ENCODE measurements at places on chromosomes 2 and 18.

- DNase-seq = peak; percentile 76
Observed at GRCh38 chr2:120174963-120175581, 48.1 kb downstream of the TMEM185B start.

GRCh38 chr18:23609390-23610023, 23.2 kb upstream of the NPC1 start:
- DNase-seq = no peak

GRCh38 chr2:189421644-189422043, 19.6 kb upstream of the WDR75 start:
- DNase-seq = no peak

DNA sequence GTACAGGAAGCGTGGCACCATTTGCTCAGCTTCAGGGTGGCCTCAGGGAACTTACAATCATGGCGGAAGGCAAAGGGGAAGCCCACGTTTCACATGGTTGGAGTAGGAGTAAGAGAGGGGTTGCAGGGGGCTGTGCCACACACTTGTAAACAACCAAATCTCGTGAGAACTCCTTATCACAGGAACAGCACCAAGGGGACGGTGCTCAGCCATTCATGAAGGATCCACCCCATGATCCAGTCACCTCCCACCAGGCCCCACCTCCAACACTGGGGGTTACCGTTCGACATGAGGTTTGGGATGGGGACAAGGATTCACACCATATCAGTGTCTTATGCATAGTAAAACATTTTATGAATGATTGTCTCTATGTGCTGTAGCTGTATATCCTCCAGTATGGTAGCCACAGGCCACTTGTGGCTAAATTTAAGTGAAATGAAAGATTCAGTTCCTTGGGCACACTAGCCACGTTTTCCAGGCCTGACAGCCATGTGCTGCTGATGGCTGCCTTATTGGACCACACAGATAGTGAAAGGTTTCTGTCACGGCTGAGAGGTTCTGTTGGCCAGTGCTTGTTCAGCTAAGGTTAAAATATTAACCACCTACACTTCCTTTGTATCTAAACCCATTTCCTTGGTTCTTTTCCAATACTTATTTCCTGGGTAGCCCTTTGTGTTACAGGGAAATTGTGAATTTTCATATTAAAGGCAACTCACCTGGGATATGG, 77.3 kb downstream of the AGAP1 start:
- no peak for DNase-seq

- DNase-seq = peak; percentile 77
Observed at GRCh38 chr2:64327510-64328414, 126.2 kb upstream of the LGALSL start.

GRCh38 chr2:142954493-142954892, 77.0 kb downstream of the KYNU start:
- no peak for DNase-seq

GRCh38 chr2:102116630-102117471, 25.7 kb upstream of the IL1R1 start:
- no peak for DNase-seq

DNA sequence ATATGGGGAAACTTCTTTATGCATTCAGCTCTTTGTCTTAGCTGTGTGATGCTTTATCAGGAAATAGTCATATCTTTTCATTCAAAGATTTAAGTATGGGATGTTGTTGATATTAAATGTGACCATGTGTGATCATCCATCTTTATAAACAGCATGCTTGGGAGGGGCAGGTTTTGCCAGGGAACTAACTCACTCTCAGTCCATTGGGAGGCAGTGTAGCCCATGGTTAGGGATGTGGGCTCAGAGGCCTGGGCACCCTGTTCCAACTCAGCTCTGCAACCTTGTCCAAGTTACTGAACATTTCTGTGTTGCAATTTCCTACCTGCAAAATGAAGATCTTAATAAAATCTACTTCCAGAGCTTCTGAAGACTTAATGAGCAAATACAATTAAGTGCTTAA, 92.0 kb upstream of the BCL2L11 start:
- DNase-seq = no peak

- DNase-seq = no peak
Observed at GRCh38 chr2:24272907-24273306, 87.4 kb downstream of the ITSN2 start.

DNA sequence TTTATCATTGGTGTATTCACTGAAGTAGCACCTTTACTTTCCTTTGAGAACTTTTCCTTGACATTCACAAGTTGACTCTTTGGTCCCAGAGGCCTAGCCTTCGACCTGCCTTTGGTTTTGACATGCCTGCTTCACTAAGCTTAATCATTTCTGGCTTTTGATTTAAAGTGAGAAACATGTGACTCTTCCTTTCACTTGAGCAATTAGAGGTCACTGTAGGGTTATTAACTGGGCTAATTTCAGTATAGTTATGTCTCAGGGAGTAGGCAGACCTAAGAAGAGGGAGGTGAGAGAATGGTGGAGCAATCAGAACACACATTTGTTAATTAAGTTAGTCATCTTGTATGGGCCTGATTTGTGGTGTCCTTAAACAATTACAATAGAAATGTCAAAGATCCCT, 1040.7 kb upstream of the SLC39A10 start:
- no peak for DNase-seq

- no peak for DNase-seq
Observed at GRCh38 chr2:27256855-27257454, 5.9 kb downstream of the SLC30A3 start.

DNA sequence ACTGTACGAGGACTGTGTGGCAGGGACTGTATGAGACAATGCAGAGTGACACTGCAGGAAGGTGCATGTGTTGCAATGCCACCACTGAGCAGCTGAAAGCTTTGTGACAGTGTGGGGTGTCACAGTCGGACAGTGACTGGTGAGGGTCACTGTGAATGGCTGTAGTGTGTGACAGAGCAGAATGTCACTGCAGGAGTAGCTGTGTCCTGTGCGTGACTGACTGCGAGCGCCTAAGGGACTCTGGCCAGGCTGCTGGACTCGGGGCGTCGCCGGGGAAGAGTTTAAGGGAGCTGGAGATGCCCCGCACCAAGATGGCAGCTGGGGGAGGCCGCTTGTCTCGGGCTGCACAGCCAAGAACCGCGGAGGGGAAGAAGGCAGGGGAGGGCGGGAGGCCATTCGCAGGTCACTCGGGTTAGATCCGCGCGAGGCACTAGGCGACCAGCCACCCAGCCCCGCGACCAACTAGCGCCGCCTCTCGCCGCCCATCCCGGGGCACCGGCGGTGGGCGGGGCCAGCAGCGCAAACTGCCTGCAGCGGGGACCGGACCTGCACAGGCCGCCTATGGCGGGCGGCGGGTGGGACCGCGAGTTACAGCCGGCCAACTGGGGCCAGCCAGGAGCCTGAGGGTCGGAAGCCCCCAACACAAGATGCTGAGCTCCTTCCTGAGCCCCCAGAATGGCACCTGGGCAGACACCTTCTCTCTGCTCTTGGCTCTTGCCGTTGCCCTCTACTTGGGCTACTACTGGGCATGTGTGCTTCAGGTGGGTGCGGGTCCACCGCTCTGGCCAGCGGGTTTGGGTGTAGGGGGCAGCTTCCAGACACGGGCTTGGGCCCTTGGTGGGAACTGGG, at the start of gene ABHD1:
Gene ABHD1 (plus strand): TSS at position 514 of the 849 bp plus-strand sequence. CDS start 134 bp downstream, at position 648.
- DNase-seq = peak; percentile 72

GRCh38 chr2:235267251-235267650, 226.6 kb upstream of the AGAP1 start:
- no peak for DNase-seq

- no peak for DNase-seq
Observed at GRCh38 chr2:69065735-69066336, 52.9 kb downstream of the ANTXR1 start.

DNA sequence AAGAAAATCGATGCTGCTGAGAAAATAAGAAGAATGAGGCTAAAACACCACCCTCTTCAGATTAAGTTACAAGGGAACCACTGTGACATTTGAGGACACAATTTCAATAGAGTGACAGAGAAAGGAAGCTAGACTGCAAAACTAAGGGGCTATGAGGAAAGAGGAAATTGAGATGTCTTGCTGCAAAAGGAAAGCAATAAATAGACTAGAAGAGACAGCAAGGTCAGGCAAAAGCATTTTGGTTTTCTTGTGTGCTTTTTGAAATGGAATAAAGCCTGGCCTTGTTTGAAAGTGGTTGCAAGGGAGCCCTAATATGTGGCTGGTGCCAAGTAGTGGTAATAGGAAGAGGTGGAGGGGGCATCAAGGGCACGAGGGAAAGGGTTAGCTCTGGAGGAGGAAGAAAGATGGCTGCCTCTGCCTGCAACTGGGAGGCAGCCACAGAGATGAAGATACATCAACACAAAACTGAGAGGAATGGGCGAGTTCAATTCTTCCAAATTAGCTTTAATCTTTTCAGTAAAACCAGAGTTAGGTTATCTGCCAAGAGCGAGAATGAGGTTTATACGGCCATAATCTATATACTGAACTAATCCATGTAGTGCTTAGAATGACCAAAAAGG, 1.2 kb upstream of the MRO start:
- DNase-seq = peak; percentile 21

GRCh38 chr2:42030200-42030759, 17.5 kb upstream of the PKDCC start:
- no peak for DNase-seq

DNA sequence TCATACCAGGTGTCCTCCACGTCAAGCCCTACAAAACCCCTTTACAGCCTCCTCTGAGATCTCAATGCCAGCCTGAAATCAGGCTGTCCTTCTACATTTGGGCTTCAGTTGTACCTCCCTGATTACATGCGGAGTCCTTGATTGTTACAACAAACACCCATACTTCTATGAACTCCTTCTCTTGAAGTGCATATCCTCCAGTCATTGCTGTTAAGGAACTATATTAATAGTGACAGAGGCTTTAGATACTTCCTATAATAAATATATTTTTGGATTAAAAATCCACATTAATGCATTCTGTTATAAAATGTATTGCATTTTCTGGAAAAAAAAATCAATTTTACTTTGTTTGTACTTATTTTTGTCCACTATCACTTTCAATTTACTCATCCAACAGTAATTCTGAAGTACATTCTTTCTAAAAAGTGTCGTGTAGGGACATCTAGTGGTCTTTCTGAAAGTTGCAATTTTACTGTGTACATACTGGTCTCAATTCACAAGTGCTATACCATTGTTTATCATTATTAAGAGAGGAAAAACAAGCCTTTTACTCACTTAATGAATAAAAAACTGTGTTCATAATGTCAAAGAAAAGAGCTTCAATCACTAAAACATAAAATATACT, 316.4 kb downstream of the DSEL start:
- peak; percentile 83 for DNase-seq

DNA sequence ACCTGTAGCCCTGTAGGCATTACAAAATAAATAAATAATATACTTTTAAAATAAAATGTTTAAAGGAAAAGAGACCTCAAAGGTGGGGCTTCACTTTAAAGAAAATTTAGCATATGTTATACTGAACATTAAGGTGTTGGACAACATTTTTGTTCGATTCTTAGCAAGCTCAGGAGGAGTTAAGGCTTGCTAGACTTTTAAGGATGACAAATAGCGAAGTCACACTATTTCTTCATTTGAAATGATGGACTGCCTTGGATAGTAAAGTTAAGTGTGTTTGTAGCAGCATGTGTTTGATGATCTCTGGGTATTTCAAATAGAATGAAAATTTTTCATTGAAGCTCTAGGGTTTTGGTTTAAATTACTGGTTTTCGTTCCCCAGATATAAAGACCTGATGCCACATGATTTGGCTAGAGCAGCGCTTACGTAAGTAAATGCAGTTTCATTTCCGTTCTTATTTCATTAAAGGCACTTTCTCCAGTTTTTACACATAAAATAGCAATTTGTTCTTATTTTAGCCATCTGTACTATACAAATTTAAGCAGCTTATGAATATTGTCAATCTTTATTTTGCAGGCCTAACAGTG, 24.9 kb downstream of the HADHB start:
- DNase-seq = no peak

GRCh38 chr2:52429740-52430139, 1337.9 kb upstream of the CHAC2 start:
- DNase-seq = no peak

DNA sequence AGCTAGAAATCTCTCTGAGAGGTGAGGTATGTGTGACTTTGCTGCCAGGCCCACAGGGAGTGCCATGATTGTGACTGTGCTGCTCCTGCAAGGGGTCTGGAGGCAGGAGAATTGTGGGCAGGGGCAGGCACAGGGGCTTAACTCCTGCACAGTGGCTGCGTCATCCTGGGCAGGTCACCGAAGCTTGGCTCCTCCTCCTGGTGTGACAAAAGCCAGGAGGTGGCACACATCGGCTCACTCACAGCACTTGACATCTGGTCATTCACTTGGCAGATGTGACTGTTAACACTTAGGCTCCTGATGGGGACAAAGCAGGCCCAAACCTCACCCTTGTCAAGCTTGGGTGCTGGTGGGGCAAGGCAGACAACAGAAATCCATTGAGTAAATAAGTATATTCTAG, 36.4 kb upstream of the GLI2 start:
- DNase-seq = no peak

DNA sequence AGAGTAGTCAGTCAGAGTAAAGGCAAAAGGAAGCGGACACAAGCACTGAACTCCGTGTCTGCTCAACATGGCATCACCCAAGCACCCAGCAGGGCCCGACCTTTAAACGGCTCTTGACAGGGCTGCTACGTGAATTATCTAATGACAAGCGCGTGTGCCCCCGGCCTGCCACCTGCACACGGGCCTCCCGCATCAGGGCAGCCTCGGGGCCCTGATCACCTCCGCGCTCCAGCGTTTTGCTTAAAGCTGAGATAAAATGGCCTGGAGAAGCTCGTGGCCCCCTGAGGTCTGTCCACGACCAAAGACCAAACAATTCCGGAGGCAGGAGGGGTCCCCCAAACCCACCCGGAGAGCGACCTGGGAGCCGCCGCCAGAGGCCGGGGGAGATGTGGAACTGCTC, 376 bp downstream of the NDUFA10 start:
- no peak for DNase-seq

DNA sequence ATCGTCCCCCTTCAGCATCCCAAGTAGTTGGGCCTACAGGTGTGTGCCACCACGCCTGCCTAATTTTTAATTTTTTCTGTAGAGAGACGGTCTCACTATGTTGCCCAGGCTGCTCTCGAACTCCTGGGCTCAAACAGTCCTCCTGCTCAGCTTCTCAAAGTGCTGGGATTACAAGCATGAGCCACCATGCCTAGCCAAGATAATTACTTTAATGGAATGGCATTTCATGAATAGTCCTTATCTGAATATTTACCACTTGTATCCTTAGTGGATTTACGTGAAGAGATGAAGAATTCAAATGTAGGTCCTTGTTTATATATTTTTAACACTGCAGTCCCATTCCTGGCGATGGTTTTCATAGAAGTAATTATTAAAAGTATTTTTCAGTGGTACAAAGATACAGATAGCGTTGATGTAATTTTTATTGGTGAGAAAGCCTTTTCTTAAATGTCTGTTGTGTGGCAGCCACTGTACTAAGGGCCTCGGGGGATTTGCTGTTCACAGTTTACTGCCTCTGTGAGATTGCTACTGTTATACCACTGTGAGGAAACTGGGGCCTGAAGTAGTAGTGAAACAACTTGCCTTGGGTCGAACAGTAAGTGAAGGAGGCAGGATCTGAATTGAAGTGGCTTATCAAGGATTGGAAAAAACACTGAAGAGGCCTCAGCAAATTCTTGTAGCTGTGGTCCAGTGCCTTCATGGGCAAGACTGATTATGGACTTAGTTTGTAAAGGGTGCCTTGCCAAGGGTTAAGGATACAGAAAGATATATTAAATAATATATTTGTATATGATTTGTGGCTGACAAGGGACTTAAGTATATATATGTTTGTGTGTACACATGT, 151.2 kb downstream of the PRPF40A start:
- no peak for DNase-seq

Measured in midbrain (tissue), 1 donor.